ENCODE measurements at places on chromosomes 5 and 9.

DNA sequence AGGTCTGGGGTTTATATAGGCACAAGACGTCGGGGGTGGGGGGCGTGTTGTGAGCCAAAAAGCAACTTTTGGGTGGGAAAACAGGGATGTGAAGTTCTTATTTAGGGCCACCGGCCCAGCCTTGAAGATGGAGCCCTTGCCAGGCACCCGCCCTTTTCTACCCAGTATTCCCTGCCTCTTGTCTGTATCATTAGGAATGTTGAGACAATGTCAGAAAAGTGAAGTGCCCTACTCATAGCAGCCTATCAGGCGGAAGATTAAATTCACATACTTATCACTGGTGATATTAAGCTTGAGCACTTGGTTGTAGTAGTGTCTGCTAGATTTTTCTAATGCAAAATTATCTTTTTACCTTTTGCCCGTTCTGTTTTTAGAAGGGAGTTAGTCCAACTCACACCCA lies 293.5 kb downstream of the CDH10 start:
- no peak for DNase-seq

- DNase-seq = no peak
Observed at GRCh38 chr5:68821056-68821455, 272.8 kb upstream of the SLC30A5 start.

GRCh38 chr5:169702693-169703481 lies 65.8 kb downstream of the DOCK2 start:
- DNase-seq = no peak

- DNase-seq = no peak
Observed at GRCh38 chr5:126718236-126718868, 58.6 kb upstream of the LMNB1 start.

DNA sequence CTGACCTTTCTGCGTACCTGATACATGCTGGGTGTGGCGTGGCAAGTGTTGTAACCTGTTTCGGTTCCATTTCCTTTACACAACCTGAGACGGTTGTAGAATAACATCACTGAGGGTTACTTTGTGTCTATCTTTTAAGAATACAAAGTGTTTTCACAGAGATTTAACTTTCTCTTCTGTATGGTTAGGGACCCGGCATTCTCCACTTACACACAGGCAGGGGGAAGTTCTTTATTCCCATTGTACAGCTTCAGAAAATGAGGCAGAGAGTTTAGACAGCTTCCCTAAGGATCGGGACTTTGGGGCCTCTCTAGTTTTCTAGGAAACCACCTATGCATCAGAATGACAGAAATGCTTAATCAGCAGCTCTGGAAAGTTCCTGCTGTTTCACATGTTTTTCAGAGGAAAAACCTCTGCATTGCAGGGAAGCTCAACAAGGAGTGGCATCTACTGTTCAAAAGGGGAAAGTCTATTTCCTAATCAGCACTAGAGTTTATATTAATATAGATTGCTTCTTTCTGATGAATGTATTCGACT lies 41.3 kb downstream of the CAST start:
- no peak for DNase-seq

DNA sequence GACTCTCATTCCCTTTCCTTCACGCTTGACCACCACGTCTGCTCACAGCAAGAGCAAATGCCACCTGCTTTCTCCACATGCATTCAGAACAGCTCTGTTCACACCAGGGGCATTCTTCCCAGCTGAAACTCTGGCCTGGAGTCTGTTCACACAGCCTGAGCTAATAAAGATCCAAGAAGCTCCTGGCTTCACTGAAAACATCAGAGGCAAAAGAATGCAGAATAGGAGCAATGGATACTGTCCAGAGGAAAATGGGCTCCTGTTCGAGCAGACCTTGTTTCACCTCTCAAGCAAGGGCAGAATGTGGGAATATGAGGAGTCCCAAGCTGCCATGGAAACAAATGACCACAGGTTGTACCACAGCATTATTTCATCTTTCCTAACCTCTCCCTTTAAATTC lies 402.7 kb upstream of the TNC start:
- DNase-seq = no peak

DNA sequence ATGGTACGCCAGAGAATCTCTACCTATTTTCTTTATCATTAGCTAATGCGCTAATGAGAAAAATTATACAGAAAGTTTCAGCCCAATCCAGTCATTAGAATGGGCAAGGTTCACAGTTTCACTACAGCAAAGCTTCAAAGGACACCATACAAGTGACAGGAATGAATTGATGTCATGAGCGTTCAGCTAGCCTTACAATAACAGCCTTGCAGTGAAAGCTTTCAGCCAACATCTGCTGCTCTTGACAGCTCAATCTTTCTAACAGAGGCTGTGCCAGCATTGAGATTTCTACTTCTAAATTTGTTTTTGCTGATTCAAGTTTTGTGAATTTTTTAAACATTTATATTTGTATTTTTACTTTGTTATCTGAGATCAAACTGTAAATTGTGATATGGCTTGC lies 302.4 kb upstream of the FAM174A start:
- no peak for DNase-seq

DNA sequence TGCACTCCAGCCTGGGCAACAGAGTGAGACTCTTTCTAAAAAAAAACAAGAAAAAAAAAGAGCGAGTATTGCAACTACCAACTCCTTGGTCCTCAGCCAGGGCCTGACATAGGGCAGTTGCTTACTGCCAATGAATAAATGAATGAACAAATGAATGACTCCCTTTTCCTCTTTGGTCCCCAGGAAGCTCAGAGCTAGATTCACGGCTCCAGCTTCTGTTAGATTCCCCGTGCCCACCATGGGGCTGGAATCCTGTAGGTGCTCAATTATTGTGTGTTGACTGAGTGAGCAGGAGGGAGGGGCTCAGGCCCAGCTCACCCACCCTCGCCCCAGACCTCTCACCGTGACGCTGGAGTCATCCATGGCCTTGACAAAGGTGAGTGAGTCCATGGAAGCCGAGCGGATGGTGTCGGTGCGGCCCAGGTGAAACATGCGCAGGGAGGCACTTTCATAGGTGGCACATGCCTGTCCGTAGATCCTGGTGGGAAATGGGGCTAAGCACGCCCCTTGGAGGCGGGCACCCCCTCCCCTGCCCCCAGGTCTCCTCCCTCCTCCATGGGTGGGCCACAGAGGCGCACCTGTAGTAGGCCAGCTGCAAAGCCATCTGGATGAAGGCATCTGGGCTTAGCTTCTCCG lies 12.8 kb downstream of the CRAT start:
- no peak for DNase-seq

GRCh38 chr5:178378527-178379484 lies 146.2 kb upstream of the PHYKPL start:
- DNase-seq = no peak

DNA sequence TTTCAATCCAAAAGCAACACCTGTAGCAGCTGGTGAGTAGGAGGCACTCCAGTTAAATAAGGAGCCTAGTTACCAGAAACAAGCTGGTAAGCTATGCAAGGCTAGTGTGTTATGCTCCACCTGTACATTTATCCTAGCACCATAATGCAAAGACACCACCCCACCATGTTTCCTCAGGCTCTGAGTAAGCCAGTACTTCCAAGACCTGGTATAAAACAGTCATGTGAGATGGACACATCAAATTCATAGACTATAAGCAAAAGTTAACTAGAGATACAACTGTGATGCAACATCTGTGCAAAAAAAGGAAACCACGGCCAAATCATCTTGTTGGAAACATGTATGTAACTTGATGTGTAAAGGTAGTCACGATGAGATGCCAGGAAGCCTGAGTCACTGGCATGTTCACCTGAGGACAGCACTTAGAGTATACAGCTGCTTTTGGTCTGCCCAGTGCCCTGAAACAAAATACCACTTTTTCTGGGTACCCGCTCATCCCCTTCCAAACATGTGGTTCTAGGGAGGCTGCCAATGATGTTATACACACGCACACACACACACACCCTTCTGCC lies 66.1 kb downstream of the CDK5RAP2 start:
- no peak for DNase-seq

GRCh38 chr5:40477856-40478546 lies 201.7 kb upstream of the PTGER4 start:
- no peak for DNase-seq

GRCh38 chr9:105119156-105119555 lies 125.3 kb upstream of the SLC44A1 start:
- DNase-seq = no peak

- no peak for DNase-seq
Observed at GRCh38 chr9:75231167-75231566, 142.9 kb downstream of the OSTF1 start.

DNA sequence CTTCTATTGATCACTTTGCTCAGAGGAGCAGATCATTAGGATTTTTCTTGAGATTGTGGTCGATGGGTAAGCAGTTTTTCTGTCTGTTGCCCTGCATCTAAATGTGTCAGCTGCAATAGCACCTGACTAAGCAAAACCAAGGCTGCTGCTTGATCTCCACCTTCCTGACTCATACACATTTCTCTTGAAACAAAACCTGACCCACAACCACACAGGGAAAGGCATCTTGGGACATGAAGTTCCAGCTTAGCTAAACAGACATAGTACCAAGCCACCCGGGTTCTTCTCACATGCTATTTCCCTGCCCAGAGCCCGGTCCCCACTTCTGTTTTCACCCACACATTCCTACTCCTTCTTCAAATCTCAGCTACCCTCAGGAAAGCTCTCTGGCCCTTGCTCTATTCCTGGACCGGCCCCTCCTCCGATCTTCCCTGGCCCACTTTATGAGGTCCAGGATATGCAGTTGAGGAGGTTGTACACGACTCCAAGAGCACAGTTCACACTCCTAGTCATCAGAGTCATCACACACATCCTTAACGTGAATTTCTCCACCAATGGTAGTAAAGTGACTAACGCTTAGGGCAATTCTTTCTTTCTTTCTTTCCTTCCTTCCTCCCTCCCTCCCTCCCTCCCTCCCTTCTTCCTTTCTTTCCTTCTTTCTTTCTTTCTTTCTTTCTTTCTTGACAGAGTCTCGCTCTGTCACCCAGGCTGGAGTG lies 16.0 kb upstream of the ZBTB43 start:
- no peak for DNase-seq

GRCh38 chr9:124779368-124780059 lies 2.6 kb downstream of the OLFML2A start:
- DNase-seq = no peak

- no peak for DNase-seq
Observed at GRCh38 chr9:4746278-4747030, 5.5 kb upstream of the AK3 start.

DNA sequence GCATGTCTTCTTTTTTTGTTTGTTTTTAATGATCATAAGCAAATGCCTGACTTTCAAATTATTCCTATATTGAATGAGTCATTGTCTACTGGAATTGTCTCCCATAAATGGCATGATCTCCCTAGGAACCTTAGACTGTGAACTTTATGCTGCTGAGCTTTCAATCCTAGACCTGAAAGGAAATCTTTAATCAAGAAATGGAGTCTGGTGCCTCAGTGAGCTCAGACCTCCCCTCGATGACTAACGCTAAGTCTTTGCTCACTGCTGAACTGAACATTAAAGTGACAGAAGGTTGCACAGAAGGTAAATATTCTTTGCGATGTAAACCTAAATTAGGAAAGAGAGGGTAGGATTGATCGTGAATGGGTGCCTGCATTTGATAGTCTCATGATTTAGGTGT lies 745.2 kb upstream of the WWC1 start:
- DNase-seq = no peak

- no peak for DNase-seq
Observed at GRCh38 chr9:94912700-94913249, 186.3 kb downstream of the AOPEP start.

- no peak for DNase-seq
Observed at GRCh38 chr9:95425910-95426551, 90.7 kb downstream of the PTCH1 start.

DNA sequence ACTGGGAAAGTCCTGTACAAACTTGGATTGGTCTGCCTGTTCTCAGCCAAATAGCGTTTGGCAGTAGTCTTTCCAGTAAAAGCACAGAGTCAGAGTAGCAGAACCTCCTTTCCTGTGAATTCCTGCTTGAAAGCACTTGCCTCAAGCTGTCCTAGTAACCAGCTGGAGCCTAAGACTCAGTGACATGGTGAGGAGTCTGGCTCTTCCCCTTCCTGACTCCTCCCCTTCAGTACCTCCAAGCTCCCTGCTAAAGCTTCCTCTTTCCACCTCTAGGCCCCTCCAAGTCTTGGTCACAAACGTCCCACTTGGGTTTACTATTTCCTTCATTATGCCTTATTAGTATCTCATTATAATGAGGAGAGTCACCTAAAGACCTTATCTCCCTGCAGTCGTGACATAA lies 21.4 kb upstream of the FAM81B start:
- no peak for DNase-seq

GRCh38 chr9:37983381-37984067 lies 79.6 kb upstream of the SLC25A51 start:
- no peak for DNase-seq
